ENCODE measurements at places on chromosomes 6 and 20.

- DNase-seq, result no peak
These were observed 236.6 kb upstream of the PDE10A start for GRCh38 chr6:165899611-165900010.

- peak; percentile 82 for DNase-seq
These were observed 48.1 kb downstream of the HLA-DPB1 start for GRCh38 chr6:33123732-33124524.

GRCh38 chr6:144338951-144339700, 54.0 kb downstream of the UTRN start:
- peak; percentile 46 for DNase-seq

GRCh38 chr6:156840606-156841005, 63.4 kb downstream of the ARID1B start:
- peak; percentile 52 for DNase-seq

DNA sequence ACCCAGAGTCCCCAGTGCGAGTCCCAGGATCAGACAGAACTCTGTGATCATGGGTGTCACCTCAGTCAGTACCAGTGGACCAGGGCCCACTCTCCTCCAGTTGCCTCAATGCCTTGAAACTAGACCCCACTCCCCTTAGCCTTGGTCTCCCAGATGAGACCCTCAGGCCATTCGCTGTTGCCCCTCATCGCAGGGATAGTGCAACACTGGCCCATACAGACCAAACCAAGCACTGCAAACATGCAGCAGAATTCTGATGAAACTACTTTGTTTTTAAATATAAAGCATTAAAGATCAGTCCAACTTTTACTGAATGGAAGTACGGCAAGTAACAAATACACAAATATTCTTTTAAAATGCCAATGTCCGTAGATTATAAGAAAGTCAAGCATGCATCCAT, 101.2 kb upstream of the NT5E start:
- DNase-seq, result no peak

GRCh38 chr20:46631874-46632446, 19.3 kb downstream of the SLC13A3 start:
- DNase-seq, result no peak

- DNase-seq, result no peak
These were observed 10.4 kb downstream of the E2F3 start for GRCh38 chr6:20411953-20412681.

DNA sequence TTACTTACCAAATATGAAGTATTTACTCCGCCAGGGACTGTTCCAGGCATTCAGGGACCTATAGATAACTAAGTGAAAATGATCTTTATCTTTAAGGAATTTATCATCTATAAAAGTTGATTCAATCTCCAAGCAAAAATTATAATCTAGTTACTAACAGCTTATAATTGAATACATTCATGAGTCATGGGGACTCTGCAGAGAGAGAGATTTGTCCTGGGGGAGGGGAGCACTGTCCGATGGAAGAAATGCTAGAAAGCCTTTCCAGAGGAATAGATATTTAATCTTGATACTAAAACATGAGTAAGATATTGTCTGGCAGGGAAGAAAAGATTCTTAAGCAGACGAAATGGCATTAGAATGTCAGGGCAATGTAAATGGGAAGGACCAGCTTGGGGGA, 139.3 kb downstream of the CD164 start:
- no peak for DNase-seq

GRCh38 chr20:56634735-56635385, 5.8 kb downstream of the TFAP2C start:
- DNase-seq, result no peak

DNA sequence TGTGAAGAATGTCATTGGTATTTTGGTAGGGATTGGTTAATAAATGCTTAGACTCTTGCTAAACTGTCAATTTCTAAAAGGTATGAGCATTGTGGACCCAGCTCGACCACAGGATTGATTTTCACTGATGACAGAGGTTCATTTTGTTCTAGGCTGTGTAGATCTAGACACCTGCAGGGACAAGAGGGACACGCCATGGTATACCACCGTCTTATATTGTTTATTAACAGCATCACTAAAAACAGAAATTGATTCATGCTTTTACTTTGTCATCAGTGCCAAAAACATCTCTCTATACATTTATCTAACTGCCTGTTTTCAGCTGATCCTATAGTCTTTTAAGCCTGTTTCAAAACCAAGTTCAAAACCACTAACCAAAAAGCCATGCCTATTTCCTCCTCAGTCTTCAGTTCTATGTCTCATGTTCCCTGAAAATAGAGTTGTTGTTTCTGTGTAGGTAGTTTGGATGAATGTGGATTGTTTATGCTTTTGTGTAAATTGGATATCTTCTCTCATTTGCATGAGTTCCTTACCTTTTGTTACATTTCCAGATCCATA, 109.8 kb downstream of the JAG1 start:
- DNase-seq, result no peak

- DNase-seq, result no peak
These were observed 80.2 kb upstream of the PRDM1 start for GRCh38 chr6:106005954-106006353.

DNA sequence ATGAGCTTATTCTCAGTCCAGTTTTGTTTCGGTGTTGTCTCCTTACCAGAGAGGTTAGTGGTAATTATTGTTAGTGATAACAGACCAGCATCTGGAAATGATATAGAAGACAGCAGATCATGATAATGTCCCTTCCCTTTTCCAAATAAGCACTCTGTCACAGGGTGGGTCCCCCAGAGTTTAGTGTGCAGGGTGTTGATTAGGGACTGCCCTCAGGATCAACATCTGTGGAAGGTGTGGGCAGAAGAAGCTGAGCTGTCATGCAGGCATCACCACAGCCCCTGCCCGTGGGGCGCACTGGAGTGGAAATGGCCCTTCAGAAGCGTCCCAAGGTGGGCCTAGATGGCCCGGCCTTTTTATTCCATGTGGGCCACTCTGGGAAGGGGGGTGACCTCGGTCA, 67.6 kb upstream of the DTNBP1 start:
- DNase-seq, result no peak

- no peak for DNase-seq
These were observed 45.5 kb downstream of the HMGN3 start for GRCh38 chr6:79188885-79189480.

GRCh38 chr6:79821859-79822258, 125.5 kb downstream of the ELOVL4 start:
- no peak for DNase-seq

- no peak for DNase-seq
These were observed 12.7 kb upstream of the GSTA3 start for GRCh38 chr6:52922161-52922560.

GRCh38 chr20:46720776-46721425, 11.5 kb downstream of the SLC2A10 start:
- DNase-seq, result no peak

- no peak for DNase-seq
These were observed 18.4 kb upstream of the ULBP3 start for GRCh38 chr6:150087336-150087735.

GRCh38 chr6:15819841-15820240, 157.0 kb upstream of the DTNBP1 start:
- DNase-seq, result no peak

DNA sequence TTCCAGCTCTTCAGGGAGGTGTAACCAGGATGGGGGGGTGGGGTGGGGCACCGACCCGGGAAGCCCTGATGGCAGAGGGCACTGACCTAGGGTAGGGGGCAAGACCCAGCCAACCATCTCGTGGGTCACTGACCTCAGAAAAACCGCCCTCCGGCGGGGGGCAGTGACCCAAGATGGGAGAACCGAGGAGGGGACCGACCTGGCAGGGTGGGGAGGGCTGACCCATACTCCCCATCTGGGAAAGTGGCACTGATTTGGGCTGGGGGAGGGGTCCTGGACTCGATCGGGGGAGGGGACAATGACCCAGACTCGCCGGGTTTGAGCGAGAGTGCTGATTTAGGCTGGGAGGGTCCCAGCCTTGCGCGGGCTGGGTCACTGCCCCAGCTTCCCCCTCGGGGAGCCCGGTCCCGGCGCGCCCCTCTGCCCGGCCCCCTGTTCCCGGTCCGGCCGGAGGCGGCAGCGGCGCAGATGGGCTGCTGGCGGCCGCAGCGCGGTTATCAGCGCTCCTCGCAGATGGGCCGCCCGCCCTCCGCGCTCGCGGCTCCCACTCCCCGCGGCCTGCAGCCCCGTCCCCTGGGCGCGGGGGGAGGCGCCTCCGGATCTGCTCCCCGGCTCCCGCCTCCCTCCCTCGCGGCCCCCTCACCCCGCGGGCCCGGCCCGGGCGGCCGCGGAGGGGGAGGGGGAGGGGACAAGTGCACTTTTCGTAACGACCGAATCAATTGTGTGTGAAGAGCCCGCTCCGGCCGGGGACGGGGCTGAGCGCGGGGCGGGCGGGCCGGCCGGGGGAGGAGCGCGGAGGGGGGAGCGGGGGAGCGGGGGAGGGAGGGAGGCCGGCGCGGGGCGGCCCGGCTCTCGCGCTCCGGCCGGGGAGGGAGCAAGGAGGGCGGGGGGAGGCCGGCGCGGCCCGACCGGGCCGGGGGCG, 2.2 kb downstream of the NOL4L start:
- peak; percentile 32 for DNase-seq

GRCh38 chr6:144823131-144823530, 538.0 kb downstream of the UTRN start:
- DNase-seq, result no peak

DNA sequence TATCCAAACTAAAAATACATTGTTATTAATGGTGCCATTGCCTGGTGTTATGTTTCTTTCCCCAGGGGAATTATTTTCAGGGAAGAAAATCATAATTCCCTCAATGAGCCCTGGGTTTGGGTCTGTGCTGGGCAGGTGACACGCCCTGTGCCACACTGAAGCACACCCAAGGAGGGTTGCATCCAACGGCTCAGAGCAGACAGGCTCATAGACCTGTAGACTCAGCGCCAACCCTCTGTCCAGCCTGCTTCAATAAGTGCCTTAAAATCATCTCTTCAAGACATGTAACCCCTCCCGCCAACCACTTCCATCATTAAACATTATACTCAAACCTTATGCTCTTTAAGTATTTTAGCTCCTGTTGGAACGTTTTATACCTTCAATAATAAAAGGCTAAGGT, 225.3 kb upstream of the CDH4 start:
- DNase-seq, result no peak

- no peak for DNase-seq
These were observed 6.2 kb upstream of the RAET1E start for GRCh38 chr6:149903938-149904611.

DNA sequence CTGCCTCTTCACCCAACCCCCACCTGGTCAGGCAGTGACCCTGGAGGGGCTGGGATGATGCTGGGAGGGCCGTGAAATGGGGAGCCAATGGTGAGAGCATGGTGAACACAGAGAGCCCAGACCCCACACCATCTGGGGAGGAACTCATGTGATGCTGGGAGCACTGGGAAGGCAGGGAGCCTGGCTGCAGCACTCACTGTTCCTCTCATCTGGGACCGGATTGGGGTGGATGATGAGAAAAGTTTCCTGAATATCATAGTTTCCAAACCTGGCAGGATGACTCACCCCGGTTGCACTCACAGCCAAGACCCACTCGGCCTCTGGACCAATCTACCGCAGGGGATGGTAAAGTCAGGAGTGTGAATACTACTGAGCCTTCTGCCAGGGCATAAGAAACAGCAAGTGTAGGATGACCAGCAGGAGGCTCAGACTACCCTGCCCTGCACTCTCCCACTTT, 21.8 kb downstream of the ULBP1 start:
- DNase-seq, result no peak

- DNase-seq, result no peak
These were observed 2.2 kb upstream of the PARD6B start for GRCh38 chr20:50728981-50729874.

GRCh38 chr20:40956542-40957264, 71.9 kb upstream of the TOP1 start:
- peak; percentile 42 for DNase-seq

DNA sequence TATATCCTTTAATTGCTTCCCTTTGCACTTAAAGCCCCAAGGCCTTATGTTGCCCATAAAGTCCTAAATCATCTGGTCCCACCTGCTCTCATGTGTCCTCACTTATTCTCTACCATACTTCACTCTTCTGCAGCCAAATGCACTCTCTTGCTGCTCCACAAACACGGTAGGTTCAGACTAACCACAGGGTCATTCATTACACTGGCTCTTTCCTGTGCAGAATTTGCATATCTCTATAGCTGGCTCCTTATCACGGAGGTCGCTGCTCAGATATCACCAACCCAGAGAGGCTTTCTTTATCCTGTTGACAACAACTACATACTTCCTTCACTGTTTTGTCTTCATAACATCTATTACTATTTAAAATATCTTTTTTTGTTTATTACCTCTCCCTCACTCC, 86.8 kb downstream of the MOXD1 start:
- DNase-seq, result no peak

- DNase-seq, result no peak
These were observed 2.6 kb downstream of the PACSIN1 start for GRCh38 chr6:34468378-34468892.

DNA sequence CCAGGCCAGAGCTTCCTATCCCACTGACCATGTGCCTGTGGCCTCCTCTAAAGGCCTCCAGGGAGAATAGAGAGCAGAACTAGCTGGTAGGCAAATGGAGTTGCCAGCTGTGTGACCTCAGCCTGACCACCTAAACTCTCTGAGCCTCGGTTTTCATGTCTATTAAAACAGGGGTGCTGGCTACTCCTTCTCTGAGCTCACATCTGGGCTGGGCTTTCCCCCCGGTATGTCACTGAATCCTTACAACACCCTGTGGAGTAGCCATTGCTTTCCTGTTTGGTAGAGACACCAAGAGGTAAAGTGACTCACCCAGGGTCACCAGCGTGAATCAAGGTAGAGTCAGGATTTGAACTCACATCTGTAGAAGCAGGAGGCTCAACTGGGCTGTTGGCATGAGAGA, 132.1 kb downstream of the JPH2 start:
- no peak for DNase-seq

- DNase-seq, result no peak
These were observed 9.9 kb downstream of the SERPINB6 start for GRCh38 chr6:2961506-2961905.

- no peak for DNase-seq
These were observed 64.0 kb upstream of the TFB1M start for GRCh38 chr6:155378276-155378675.

GRCh38 chr6:43926634-43927531, 156.9 kb downstream of the VEGFA start:
- peak; percentile 84 for DNase-seq
